Right cardiac atrium (tissue), 5 donors: ENCODE measurements at places on chromosomes 5 and 9. TPM values are rescaled to one million over a fixed set of nuclear protein-coding genes. Genes with fewer than 3 reads are reported as not detected.

SGTB gene
- 8.7 TPM for total RNA-seq

ACOT12 gene
- total RNA-seq: not detected

PDE8B gene
- 71.2 TPM for total RNA-seq

PCDHB3 gene
- 1.4 TPM for total RNA-seq

ENTREP1 gene
- 16.7 TPM for total RNA-seq

FGFR4 gene
- total RNA-seq: 3.7 TPM

SPATA31E1 gene
- not detected for total RNA-seq

SPATA31A3 gene
- total RNA-seq: not detected

PCDHA3 gene
- 0.20 TPM for total RNA-seq

RCL1 gene
- total RNA-seq: 6.1 TPM

C9orf153 gene
- total RNA-seq: not detected

KIF4B gene
- total RNA-seq: not detected

SPINK6 gene
- not detected for total RNA-seq

SMIM32 gene
- not detected for total RNA-seq

TLX3 gene
- total RNA-seq: not detected

CYLC2 gene
- total RNA-seq: not detected

LRRTM2 gene
- not detected for total RNA-seq

PDE6A gene
- not detected for total RNA-seq

TMEM174 gene
- not detected for total RNA-seq

GABBR2 gene
- not detected for total RNA-seq

CERCAM gene
- total RNA-seq: 23.2 TPM

OR1J2 gene
- total RNA-seq: not detected

ST8SIA4 gene
- 4.4 TPM for total RNA-seq

CD274 gene
- 12.0 TPM for total RNA-seq

PCDHAC1 gene
- 0.23 TPM for total RNA-seq

FRMD3 gene
- total RNA-seq: 53.0 TPM

NR2F1 gene
- 59.2 TPM for total RNA-seq

IRX1 gene
- total RNA-seq: not detected

TSLP gene
- 2.3 TPM for total RNA-seq
